ENCODE measurements at places on chromosomes 1 and 21.
A peak's percentile ranks its signal among the peaks of the same experiment; 100 is the strongest.

GRCh38 chr1:54289712-54290233 is 89.8 kb downstream of the MRPL37 start:
- no peak for DNase-seq

DNA sequence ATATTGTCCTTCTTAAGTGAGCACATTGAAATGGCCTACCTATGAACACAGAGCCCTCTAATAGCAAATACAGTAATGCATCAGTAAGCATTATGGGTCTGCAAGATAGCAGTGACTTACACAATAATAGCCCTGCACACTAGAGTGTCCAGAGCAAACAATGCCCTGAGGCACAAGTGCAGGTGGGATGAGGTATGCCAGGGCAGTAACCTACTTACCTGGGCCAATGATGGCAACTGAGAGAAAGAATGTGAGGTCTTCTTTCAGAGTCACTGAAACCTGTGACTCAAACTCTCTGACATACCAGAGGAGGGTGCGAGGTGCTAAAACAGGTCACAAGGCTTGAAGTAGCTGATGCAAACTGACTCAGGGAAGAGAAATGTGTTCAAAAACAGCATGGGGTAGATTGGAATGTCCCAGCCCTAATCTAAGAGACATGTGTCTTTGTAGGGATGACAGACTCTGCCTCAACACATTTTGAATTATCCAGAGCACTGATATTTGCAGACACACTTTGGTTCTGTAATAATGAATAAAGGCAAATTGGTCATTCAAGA is 168.5 kb upstream of the RUNX1 start:
- peak; percentile 60 for DNase-seq

- DNase-seq: no peak
Measured at GRCh38 chr1:10063878-10064277, 31.1 kb downstream of the UBE4B start.

DNA sequence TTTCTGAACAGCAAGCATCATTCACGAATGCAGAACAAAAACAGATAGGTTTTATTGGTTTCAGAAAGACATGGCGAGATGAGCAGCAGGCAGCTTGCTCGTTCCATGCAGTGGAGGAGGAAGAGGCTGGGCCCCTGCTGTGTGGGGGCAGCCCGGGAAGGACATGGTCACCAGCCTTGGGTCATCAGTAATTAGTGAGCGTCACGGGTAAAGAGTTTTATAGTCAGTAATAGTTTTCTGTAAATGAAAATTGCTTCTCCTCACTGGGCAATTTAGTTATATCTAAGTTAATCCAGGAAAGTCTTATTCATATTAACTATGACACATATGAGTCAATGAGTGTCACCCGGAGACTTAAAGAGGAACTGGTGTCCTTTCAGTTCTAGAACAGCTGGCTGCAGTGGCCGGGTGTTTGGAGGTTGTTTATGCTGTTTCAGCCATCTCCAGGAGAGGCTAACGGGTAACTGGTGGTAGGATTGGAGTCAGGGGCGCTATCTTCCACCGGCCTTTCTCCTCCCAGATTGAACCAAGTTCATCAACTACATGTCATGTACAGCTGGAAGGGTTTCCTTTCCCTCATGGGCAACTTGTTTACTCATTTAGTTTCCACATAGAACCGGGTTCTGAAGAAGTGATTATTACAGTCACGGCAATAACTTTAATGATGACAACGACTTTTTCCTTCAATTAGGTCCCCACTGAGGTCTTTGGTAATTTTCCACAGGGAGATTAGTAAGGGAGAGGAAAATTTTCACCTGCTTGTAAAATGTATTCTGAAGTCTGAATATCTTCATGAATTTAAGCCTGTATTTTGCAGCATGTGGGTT is 34.6 kb upstream of the SLC45A1 start:
- DNase-seq: peak; percentile 45

DNA sequence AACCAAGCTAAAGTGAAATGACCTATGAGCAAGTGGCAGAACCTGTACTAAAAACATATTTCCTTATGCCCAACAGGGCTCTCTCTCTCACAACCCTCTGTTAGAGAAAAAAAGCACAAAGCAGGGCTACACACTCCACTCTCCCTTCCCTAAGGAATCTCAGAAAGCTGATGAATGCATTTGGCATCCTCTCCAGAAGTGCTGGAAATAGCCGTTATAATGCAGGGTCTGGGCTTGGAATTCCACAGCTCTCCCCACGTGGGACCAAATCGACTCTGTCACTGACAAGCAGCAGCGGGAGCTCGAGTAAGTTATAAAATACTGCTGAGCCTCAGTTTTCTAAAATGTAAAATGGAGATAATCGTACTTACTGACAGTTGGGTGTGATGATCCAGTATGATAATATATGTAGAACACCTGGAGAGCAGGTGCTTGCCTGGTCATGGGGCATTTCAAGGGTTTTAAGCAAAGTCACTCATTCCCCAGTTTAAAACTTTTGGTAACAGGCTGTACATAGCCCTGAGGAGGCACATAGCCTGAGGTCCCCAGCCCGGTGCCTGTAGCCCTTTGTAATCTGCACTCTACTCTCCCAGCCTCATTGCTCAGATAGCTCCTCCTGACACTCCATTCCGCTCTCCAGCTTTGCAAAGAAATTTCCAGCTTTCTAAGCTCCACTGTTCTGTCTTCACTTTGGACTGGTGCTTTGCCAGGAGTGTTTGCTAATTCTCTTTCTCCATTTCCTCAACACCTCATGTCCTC is 175.6 kb upstream of the DAB1 start:
- no peak for DNase-seq

DNA sequence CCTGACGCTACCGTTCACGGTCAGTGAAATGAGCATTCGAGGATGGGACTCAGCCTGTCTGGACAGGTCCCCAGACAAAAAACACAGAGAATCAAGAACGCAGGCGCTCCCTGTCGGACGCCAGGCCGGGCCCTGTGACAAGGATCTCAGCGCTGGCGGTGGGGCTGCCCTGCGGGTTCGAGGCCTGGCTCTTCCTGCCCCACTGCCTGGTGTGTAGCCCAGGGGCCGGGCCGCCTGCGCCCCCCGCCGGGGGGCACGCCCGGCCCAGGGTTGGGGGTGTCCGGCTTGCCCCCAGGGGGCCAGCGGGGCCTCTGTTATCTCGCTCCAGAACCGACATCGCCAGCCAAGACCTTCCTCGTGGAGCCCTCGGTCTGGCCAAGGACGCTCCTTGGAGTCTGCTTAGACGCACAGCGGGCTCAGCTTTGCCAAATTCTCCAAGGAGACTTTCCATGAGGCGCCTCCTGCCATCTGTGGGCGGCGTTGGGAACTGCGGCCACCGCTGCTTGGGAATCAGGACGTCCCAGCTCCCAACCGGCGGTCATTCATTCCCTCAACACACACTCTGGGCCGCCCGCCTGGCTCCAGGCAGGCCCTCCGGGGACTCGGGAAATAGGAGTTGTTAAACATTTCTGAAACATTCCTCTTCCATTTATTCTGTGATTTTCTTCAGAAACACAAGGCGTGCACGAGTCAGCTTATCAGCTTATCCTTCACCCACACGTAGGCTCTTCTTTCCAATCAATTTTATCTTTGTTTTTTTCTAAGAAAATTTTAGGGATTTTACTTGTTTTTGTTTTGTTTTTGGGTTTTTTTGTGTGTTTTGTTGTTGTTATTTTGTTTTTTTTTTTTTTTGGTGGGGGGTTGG is 11.3 kb upstream of the RIPK4 start:
- peak; percentile 51 for DNase-seq

GRCh38 chr1:205805082-205805711 is 7.8 kb downstream of the SLC41A1 start:
- DNase-seq: peak; percentile 80

DNA sequence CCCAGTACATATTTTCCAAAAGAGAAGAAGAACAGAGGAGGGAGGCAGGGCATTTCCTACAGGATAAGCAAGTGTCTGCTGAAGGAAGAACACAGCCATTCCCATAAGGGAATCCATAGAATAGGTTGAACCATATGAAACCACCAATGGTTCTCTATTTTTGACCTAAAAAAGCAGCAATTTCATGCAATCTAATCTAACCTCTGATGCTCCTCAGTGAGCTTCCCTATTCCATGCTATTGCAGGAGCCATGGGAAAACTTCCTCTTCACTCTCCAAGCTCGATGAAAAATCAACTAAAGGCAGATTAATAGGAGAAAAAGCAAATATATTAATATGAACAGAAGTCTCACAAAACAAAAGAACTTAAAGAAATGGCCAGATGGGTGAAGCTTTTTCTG is 50.5 kb downstream of the SIPA1L2 start:
- DNase-seq: no peak

DNA sequence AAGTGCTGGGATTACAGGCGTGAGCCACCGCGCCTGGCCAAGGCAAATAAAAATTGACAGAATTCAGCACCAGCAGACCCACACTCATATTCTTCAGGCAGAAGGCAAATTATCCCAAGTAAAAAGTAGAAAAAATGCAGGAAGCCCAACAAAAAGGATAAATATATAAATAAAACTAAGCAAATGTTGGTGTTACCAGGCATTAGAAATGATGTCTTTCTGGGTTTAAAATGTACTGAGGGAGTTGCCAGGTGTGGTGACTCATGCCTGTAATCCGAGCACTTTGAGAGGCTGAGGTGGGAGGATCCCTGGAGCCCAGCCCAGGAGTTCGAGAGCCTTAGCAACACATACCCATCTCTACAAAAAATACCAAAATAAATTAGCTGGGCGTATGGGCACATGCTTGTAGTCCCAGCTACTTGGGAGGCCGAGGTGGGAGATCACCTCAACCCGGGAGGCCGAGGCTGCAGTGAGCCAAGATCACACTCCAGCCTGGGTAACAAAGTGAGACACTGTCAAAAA is 6.3 kb downstream of the INTS11 start:
- DNase-seq: no peak

GRCh38 chr1:230948301-230948700 is 30.4 kb downstream of the TTC13 start:
- DNase-seq: no peak
